SW 1271 (cell line): ENCODE measurements at places on chromosomes 16 and 17.

DNA sequence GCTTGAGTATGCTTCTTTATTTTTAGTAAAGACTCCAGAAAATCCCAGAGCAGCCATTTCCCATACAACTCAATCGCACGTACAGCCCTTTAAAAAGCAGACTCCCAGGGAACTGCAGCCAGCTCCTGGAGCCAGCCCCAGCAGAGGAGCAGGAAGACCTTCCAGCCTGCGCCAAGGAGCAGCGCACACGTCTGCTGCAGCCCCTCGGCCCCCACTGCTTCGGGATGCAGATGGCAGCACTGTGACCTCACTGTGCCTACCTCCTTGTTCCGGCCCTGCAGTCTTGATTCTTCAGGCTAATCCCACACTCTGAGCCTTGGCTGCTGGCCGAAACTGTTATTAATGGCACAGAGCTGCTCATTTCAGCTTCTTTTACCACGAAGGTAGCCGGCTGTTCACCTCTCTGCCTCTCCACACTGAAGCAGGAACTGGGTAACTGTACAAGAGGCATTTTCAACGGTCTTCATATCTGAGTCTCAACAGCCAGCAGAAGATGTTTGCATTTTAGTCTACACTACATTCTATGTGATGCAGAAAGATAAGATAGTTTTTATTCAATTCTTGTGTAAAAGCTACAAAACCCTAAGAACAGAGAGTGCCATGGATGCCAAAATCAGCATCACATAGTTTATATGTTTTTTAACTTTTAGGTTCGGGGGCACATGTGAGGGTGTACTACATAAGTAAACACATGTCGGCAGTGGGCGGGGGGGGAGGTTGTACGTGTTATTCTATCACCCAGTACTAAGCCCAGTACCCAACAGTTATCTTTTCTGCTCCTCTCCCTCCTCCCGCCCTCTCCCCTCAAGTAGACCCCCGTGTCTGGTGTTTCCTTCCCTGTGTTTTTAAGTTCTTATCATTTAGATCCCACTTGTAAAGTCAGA, 130.9 kb downstream of the ANKRD11 start:
- DNase-seq = no peak

- no peak for DNase-seq
Measured at GRCh38 chr17:16328997-16329396, 24.3 kb downstream of the CENPV start.

DNA sequence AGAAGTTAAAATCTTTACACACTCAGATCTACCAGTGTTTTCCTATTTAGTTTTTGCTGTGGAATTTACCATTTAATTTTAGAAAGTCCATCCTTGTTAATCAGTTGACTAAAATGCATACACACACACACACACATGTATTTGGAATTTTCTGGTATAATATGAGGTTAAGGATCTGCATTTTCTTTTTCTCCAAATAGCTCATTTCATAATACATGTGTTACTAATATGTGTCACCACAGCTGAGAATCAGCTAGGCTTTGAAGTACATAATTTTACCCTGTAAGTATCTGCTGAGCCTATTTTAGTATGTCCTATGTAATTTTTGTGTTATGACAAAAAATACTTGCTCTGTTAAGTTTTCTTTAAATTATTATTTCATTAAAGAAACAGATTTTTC, 143.2 kb downstream of the PHKB start:
- DNase-seq = no peak

GRCh38 chr17:213286-214105, 32.0 kb upstream of the DOC2B start:
- DNase-seq = no peak

DNA sequence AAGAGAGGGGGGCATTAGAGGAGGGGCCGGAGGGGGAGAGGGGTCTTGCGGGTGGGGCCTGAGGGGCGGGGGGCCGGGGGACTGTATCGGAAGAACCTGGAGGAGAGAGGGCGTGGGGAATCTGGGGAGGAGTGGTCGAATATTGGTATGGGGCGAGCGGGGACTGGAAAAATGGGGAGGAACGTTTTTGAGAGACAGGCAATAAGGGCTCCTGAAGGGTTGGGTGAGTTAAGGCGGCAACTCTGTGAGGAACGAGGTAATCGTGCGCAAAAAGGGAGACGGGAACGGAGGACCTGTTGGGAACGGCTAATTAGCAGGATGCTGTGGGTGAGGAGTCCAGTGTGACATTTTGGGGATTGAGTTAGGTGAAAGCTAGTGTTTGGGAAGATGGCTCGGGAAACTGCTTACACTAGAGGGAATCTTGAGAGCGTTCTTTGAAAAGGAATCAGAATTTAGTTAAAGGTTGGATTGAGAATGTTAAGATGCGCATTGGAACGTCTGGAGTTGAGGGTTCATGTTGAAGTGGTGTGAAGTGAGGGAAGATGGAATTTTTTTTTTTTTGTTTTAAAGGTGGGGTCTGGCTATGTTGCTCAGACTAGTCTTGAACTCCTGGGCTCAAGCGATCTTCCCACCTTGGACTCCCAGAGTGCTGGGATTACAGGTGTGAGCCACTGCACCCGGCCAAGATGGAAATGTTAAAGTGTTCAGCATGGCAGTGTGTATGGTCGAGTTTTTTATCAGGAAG, 662 bp downstream of the WIPF2 start:
- DNase-seq = peak; percentile 72

DNA sequence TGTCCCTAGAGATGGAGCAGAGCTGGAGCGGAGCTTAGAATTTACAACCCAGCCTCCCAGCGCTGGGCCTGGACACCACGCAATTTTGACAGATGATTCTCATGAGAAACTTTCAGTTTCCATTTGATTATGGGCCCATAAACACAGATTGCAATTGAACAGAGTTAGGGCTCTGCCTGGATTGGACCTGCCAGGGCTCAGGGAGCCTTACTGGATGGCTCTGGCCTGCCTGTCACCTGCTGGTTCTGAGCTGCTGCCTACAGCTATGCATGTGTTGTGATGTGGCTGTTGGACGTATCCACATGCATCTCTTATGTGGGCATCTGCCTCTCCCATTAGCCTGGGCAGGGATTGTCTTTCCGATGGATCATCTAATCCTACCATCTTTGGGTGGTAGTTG, 73.4 kb upstream of the SDK2 start:
- DNase-seq = no peak

GRCh38 chr17:39218906-39219305, 6.8 kb downstream of the STAC2 start:
- DNase-seq = no peak

DNA sequence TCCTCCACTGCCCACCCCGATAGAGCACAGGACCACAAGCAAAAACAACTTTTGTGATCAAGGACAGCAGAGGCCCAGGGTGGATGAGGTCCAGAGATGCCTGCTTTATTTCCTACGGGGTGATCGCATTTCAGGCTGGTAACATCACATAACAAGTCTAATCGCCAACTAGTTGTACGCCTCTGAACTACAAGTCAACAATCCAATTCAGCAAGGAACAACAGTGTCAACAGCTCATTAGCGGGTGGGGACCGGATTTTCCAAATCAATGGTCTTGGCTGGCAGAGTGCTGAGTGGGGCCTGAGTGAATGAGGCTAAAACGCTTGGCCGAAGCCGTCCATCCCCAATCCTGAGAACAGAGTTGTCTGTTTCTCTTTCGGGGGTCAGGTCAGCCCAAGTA, 17.1 kb downstream of the MRM3 start:
- no peak for DNase-seq

GRCh38 chr17:78251773-78252103, 20.3 kb downstream of the TMEM235 start:
- no peak for DNase-seq

GRCh38 chr17:42225646-42226045, 31.4 kb upstream of the GHDC start:
- DNase-seq = no peak

DNA sequence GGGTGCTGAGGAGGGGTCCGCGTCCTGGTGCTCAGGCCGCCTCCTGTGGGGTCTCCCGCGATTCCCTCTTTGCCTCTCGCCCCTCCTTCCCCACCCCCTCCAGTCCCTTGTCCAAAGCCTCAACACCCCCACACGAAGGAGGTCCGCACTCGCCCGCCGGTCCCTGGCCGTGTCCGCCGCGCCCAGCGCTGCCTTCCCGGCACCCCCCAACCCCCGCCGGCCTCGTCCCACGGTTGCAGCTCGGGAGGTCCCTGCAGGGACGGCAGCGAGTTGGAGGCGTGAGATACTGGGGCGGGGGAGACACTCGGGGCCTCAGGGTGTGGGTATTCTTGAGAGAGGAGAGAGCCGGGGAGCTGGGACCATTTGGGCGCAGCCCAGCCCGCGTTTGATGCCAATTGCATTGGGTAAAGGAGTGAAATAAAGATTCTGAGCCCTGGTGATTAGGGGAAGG, 468 bp downstream of the FLYWCH2 start:
- no peak for DNase-seq

GRCh38 chr17:1871756-1872155, 42.0 kb downstream of the RPA1 start:
- no peak for DNase-seq
